ENCODE measurements at places on chromosomes 5 and 9. TPM values are rescaled to one million over a fixed set of nuclear protein-coding genes. Genes with fewer than 3 reads are reported as not detected.

DNA sequence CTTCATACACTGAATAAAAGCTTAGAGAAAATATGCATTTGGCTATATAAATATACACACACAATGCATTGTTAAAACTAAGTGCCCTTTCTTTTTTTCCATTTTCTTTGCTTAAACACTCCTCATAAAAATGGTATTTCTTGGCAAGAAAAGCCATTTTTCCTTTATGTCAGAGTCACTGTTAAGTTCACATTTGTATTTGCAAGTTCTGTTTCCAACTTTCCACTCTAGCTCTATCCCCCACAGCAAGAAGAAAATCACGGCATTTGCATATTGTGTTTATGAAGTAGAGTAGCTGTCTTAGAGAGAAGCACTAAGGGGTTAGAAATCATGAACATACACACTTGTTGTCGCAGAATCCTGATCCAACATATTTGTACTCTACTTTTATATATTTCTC lies 662.1 kb upstream of the MEF2C start:
- H3K27me3 ChIP-seq = no peaks in the 10 kb centered on the region
- no peak overlapping the region for H3K4me3 ChIP-seq
- no peaks in the 10 kb centered on the region for H3K36me3 ChIP-seq
- H3K27ac ChIP-seq = no peak overlapping the region
- no peak for DNase-seq

GRCh38 chr5:91211997-91212713 lies 171.0 kb downstream of the ARRDC3 start:
- H3K27ac ChIP-seq = no peak overlapping the region
- DNase-seq = no peak
- H3K4me1 ChIP-seq = no peaks in the 10 kb centered on the region
- H3K27me3 ChIP-seq = peaks cover 2% of the 10 kb centered on the region
- no peak overlapping the region for H3K4me3 ChIP-seq
- no peaks in the 10 kb centered on the region for H3K36me3 ChIP-seq

Gene GPR150
- 0.46 TPM for total RNA-seq

GRCh38 chr5:58998544-58998943 lies 415.7 kb downstream of the RAB3C start:
- H3K27ac ChIP-seq = no peak overlapping the region
- H3K4me3 ChIP-seq = no peak overlapping the region
- peaks cover 25% of the 10 kb centered on the region for H3K36me3 ChIP-seq
- H3K4me1 ChIP-seq = peaks cover 47% of the 10 kb centered on the region
- no peaks in the 10 kb centered on the region for H3K27me3 ChIP-seq

- no peaks in the 10 kb centered on the region for H3K27me3 ChIP-seq
- no peaks in the 10 kb centered on the region for H3K36me3 ChIP-seq
- H3K4me1 ChIP-seq = peaks cover 6% of the 10 kb centered on the region
- H3K4me3 ChIP-seq = no peak overlapping the region
- H3K27ac ChIP-seq = no peak overlapping the region
Observed at GRCh38 chr5:122907276-122907675, 61.9 kb downstream of the SNX24 start.

- peaks cover 10% of the 10 kb centered on the region for H3K4me1 ChIP-seq
- no peaks in the 10 kb centered on the region for H3K36me3 ChIP-seq
- peaks cover 28% of the 10 kb centered on the region for H3K27me3 ChIP-seq
- peak overlapping the region; percentile 62 for H3K4me3 ChIP-seq
- DNase-seq = peak; percentile 51
Observed at GRCh38 chr9:129696944-129697655, 31.7 kb downstream of the PRRX2 start.

DNA sequence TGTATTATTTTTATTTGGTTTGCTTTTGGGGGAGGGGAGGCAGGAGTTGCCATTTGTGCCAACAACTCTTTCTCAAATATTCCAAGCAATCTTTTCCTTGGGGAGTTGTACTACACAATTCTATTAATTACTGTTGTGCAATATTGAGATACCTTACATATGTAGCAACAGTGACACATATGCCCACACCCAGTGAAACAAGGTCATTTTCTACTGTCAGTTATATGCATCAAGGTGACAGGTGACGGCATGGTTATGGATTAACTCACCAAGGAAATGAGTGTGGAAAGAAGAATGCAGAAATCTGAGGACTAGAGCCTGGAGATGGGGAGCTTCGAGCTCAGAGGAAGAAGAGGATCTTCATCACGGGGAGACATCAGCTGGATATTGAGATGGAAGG lies 17.9 kb upstream of the MSMP start:
- H3K36me3 ChIP-seq = no peaks in the 10 kb centered on the region
- peaks cover 2% of the 10 kb centered on the region for H3K4me1 ChIP-seq
- no peak overlapping the region for H3K27ac ChIP-seq
- no peaks in the 10 kb centered on the region for H3K27me3 ChIP-seq

GRCh38 chr5:67896311-67896929 lies 319.1 kb upstream of the PIK3R1 start:
- H3K4me1 ChIP-seq = no peaks in the 10 kb centered on the region
- H3K4me3 ChIP-seq = no peak overlapping the region
- no peak for DNase-seq

Data from activated CD4-positive, alpha-beta T cell treated with anti-CD3 and anti-CD28 coated beads for 36 hours (primary cell).